ENCODE measurements at places on chromosomes 1 and 21. TPM values are rescaled to one million over a fixed set of nuclear protein-coding genes. Genes with fewer than 3 reads are reported as not detected.

Gene TRIM58
- 0.66 TPM for total RNA-seq

DNA sequence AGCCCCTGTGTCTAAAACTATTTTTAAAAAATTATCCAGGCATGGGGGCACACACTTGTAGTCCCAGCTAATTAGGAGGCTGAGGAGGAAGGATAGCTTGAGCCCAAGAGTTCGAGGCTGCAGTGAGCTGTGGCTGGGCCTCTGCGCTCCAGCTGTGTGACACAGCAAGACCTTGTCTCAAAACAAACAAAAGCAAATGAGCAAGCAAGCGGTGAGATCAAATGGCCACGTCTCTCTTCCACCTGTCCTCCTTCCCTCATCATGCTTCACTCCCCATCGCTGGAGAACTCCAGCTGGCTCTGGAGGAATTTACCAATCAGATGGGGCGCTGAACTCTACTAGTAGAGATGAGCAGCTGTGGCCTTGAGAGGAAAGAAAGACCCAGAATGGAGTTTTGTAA, 14.0 kb upstream of the REN start:
- DNase-seq, result no peak

DNA sequence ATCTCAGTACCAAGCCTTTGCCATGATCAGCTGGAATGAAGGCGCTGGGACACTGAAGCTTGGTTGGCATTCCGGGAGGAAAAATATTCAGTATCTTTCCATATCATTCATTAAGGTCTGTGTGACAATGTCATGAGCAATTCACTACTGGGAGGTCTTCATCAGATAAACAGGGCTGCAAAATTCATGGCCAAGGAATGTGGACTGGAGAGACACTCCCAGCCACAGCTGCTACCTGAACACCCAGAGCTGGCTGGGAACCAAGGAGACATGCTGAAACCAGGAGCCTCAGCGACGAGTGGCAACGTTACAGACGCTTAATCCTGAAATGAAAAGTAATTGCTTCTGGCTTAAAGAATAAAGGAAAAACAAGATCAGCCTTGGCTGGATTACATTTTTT, 30.6 kb upstream of the DDAH1 start:
- peak; percentile 18 for DNase-seq

- DNase-seq, result no peak
Observed at GRCh38 chr1:58585581-58586151, 8.6 kb upstream of the TACSTD2 start.

Data from mucosa of gallbladder (tissue), 1 donor.